Effector CD4-positive, alpha-beta T cell (primary cell): ENCODE measurements at places on chromosomes 11 and 22.

DNA sequence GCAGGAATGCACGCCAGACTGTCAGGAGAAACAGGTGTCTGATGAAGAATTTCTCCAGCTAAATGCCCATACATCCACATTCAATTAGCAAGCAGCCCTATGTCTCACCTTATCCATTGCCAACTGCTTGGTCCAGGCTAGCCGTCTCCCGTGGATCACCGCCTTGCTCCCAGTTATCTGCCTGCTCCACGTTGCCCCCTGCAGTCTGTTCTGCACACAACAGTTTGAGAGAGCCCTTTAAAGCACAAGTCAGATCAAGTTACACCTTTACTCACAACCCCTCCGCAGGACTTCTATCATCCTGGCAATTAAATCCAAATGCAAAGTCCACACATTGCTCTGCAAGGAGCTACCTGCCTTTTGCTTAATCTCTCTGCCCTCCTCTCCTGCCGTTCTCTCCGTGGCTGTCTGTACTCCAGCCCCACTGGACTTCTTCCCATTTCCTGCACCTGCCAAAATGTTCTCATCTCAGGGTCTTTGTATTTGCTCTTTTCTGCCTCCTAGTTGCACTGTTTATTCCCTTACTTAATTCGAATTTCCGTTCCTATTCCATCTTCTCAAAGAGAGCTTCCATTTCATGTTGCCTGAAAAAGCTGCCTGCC, 185.3 kb upstream of the LARGE1 start:
- DNase-seq: no peak

- DNase-seq: no peak
Measured at GRCh38 chr11:117706322-117706814, 90.6 kb downstream of the DSCAML1 start.

DNA sequence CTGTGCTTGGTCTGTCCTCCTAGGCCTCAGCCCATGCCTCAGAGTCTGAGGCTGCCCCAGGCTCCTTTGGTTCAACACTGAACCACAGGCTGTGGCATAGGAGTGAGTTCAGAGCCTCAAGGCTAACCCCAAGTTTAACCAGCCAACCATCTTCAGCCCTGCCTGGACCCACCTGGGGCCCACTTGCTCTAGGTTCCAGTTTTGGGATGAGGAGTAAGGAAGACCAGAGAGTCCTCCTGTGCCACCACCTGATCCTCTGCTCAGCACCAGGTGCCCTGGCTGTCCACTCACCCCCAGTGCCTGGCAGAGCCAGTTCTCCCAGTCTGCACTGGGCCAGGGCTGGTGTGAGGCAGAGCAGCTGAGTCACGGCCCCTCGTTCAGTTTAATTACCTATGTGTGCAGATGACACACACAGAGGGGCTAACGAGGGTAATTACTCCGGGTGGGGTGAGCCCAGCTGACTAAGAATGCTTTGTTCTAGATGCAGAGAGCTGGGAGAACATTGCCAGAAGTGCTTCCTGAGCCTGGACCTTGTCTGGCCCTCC, 12.0 kb upstream of the TMPRSS13 start:
- DNase-seq: no peak

- DNase-seq: no peak
Measured at GRCh38 chr11:19394525-19395016, 153.8 kb upstream of the E2F8 start.

- DNase-seq: no peak
Measured at GRCh38 chr11:58639669-58640068, 17.2 kb downstream of the CNTF start.

DNA sequence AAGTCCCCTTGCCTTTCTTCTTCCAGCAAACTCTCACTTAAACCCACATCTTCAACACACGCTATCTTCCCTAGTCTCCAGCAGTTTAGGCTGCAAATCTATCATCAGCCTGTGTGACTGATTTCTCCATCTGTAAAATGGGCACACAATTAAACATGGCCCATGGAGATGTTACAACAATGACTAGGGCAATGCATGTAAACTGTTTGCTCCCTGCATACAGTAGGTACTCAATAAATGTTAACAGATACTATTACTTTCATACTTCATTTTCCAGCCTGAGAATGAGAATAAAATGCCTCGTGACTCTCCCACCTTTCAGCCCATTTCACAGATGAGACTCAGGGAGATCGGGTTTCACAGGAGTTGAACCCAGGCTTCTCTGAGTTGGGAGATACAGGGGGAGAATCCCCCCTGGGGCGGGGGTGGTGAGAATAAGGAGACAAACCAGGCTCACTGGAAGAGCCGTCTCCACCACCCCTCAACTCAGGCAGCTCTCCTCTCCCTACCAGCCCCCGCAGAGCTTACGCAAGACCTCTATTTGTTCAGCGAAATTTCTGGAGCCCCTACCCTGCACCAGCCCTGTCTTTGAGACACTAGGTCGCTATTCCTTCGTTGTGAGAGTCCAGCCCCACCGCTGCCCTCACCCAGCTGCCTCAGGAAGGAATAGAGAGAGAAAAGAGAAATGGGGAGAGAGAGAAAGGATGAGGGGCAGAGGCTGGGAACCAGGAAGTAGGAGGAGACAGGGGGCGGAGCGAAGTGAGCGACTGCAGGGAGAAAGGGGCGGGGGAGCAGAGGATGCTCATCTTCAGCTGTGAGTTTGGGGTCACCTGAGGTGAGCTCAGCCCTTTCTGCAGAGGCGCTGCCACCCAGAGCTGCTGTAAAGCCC, 42.1 kb upstream of the KLHL35 start:
- DNase-seq: peak; percentile 25

DNA sequence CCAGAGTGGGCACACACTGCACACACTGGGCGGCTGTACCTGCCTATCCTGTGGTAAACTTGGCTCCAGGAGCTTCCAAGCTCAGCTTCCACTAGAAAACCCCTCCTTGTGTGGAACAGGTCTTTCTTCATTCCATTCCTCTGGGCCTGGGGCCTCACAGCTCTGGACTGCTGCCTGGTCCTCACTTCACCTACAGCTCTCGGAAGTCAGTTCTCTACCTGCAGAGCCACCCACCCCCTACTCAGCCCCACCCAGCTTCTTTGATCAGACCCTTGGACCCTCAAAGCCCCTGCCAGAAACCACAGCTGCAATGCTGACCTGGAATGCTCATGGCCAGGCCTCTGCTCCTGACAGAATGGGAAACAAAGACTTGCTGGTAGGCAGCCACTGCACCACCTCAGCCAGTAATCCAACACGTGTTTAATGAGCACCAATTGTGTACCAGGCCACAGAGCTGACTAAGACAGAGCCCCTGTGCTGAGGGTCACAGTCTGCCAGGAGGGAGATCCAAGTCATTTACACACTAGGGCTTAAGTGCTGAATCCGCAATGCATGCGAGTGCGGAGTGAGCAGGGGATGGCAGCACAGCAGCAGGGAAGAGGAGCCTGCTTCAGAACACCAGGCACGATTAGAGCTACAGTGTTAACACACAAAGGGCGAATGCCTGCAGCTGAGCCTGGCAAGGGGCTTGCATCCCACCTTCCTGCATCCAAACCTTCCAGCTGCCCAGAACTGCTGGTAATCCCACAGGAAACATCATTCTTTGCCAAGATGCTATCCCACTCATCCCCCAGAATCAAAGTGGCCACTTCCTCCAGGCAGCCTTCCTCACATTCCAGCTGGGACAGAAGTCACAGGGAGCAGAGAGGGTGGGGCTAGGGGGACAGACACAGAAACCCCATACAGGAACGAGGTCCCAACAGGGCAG, 4.6 kb downstream of the GNB1L start:
- no peak for DNase-seq

DNA sequence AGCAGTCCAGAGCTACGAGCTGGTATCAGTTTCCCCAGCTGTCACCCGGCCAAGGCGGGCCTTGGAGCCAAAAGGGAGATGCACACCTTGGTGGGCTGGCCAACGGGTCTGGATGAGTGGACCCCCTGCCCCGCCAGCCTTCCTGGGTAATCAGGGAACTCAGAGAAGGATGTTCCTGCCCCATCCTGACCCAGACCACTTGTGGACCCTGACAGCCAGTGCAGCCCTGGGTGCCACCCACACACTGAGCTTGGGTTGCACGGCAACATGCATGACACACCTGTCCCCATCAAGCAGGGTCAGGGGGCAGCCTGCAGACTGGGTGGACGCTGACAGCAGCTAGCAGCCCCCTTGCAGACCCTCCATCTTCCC, 8.6 kb downstream of the SLC25A1 start:
- no peak for DNase-seq

- DNase-seq: no peak
Measured at GRCh38 chr11:111124724-111125123, 120.8 kb upstream of the POU2AF2 start.

DNA sequence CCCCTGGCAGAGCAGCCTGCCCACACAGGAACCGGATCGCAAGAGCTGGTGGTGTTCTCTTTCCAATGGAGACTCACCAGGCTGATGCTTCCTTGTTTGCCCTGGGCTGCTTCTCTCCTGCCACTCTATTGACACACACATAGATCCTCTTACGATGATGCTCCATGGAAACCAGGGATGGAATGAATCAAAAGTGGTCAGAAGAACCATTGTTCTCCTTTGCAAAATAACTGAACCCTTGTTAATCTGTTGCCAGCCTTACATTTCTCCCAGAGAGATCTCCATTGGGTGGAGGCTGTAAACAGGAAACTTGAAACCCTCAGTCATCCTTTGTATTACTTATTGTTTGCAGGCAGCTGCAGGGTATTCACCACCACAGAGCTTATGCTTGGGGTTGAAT, 24.6 kb upstream of the LDLRAD3 start:
- DNase-seq: no peak

DNA sequence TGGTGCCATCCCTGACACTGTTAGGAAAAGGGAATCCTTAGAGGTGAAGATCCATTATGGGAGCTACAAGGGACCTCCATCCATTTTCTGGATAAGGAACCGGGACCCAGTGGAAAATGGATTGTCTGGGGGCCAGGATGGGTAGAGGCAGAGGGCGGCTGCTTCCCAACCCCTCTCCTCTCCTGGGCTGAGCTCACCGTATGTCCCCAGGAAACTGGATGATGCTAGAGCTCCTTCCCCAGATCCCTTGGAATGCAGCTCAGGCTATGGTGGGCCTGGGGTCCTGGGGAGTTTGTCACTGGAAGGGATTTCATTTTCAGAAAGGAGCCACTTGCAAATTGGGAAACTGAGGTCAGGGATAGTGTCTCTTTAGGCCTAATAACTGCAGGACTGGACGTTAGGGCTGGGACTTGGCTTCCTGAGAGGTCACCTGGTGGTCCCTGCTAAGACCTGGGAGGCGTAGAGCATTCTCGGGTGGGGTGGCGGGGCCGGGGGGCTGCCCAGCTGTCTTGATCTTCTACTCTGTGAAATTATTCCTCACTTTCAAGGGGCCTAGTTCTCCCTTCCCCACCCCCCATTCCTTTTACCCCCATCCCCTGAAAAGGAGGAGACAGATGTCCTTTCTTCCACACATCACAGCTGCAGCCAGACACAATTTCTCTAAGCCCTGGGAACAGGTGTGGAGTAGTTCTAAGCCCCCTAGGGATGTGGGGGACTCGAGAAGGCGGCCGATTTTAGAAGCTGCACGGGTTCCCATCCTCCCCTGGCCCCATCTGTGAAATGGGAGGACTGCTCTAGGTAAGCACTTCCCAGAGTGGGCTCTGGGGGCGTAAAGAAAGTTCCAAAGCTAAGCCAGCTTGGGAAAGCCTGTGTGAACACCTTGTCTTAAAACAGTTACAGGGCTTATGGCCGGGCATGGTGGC, 99.8 kb downstream of the PKNOX2 start:
- no peak for DNase-seq

DNA sequence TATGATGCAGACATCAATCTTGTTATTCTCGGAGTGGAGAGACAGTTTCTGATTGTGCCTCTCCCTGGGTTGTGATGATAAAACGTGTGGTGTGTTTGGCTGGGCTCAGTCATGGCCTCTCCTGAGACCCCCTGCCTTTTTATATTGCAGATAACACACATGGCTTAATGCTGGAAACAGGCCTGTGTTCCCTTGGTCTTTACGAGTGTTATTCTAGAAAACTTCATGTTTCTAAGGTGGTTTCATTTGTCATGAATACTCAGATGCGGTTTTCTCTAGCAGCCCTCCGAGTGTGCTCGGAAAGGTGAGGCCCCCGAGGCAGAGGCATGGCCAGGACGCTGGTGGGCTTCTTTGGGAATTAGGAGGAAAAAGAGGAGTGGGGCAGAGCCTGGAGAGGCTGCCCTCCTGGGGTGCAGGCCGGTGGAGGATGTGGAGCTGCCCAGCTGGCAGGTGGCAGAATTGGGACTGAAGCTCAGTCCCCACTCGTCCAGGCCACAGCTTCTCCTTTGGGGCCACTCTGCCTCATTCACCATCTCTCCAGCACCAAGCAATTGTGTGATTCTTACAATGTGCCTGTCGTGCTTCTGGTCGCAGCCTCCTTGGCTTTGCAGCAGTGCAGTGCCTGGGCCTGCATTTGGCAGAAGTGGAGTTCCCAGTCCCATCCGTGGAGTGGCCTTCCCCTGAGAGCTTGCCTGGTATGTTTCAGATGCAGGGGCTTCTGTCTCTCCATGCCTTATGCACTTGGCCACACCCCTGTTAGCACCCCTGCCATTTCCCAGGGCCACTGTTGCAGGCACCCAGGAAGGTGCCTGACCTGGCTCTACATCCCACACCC, 309.6 kb downstream of the TBC1D22A start:
- no peak for DNase-seq

- DNase-seq: no peak
Measured at GRCh38 chr22:22449819-22450218, 58.7 kb downstream of the ZNF280B start.

DNA sequence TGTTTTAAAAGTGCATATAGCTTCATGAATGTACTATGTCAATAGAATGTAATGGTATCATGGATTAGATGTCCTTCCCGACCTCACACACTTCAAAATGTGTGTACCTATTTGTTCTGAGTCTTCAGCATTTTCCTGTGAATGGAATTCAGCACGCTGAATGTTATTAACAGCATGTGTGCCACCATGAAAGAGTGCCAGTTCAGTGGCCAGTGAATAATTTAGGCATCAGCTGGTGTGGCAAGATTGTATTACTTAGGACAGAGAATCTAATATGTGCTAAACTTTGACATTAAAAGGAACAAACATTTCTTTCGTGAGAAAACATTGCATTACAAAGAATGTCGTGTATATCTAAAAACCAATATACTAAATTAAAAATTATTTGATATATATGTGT, 46.4 kb downstream of the HIPK3 start:
- no peak for DNase-seq

DNA sequence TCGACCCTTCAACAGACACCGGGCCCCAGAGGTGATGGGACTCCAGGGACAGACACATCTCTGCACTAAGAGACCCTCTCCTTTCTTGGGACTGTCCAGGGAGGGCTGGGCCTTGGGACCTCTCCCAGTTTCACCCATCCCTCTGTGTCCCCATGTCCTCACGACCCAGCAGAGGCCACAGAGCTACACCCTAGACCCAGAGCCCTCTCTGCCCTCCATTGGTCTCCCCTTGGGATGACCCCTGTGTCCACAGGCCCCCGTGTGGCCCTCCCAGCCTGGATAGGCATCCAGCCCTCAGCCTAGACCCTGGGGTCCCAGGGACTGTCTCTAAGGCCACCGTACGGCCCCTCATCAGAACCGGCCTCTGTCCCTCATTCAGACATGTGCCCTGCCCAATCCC, 7.5 kb upstream of the DRICH1 start:
- DNase-seq: no peak

- DNase-seq: no peak
Measured at GRCh38 chr11:127044535-127044934, 44.0 kb upstream of the KIRREL3 start.
